ENCODE measurements at places on chromosomes 7 and 10.

- H3K36me3 ChIP-seq: no peaks in the 10 kb centered on the region
- no peak overlapping the region for H3K27ac ChIP-seq
- no peak overlapping the region for H3K4me3 ChIP-seq
- H3K4me1 ChIP-seq: no peaks in the 10 kb centered on the region
Observed at GRCh38 chr10:106038246-106038645, 1126.3 kb downstream of the SORCS1 start.

- H3K27me3 ChIP-seq: no peaks in the 10 kb centered on the region
- no peak overlapping the region for H3K27ac ChIP-seq
Observed at GRCh38 chr7:141911391-141911790, 4.8 kb upstream of the OR9A4 start.

- no peak overlapping the region for H3K4me3 ChIP-seq
- H3K27ac ChIP-seq: no peak overlapping the region
- no peak for DNase-seq
Observed at GRCh38 chr7:98687111-98687751, 70.1 kb downstream of the NPTX2 start.

GRCh38 chr10:27242951-27243551 is 2.5 kb upstream of the ACBD5 start:
- H3K36me3 ChIP-seq: no peaks in the 10 kb centered on the region
- H3K27ac ChIP-seq: peak overlapping the region; percentile 99
- H3K4me3 ChIP-seq: peak overlapping the region; percentile 54
- no peaks in the 10 kb centered on the region for H3K27me3 ChIP-seq
- DNase-seq: peak; percentile 81
- peaks cover 13% of the 10 kb centered on the region for H3K4me1 ChIP-seq

- H3K27ac ChIP-seq: no peak overlapping the region
- H3K4me1 ChIP-seq: no peaks in the 10 kb centered on the region
- no peaks in the 10 kb centered on the region for H3K27me3 ChIP-seq
- no peak for DNase-seq
- H3K36me3 ChIP-seq: no peaks in the 10 kb centered on the region
- no peak overlapping the region for H3K4me3 ChIP-seq
Observed at GRCh38 chr7:146366938-146367337, 250.3 kb downstream of the CNTNAP2 start.

GRCh38 chr7:127057918-127058317 is 194.8 kb downstream of the GRM8 start:
- no peaks in the 10 kb centered on the region for H3K36me3 ChIP-seq
- no peak overlapping the region for H3K27ac ChIP-seq
- H3K4me1 ChIP-seq: no peaks in the 10 kb centered on the region
- H3K27me3 ChIP-seq: no peaks in the 10 kb centered on the region

GRCh38 chr10:106032450-106033002 is 1132.0 kb downstream of the SORCS1 start:
- no peak overlapping the region for H3K4me3 ChIP-seq
- no peaks in the 10 kb centered on the region for H3K36me3 ChIP-seq
- DNase-seq: no peak
- no peaks in the 10 kb centered on the region for H3K4me1 ChIP-seq

- no peak overlapping the region for H3K4me3 ChIP-seq
- no peak overlapping the region for H3K27ac ChIP-seq
- no peaks in the 10 kb centered on the region for H3K36me3 ChIP-seq
- DNase-seq: no peak
- H3K27me3 ChIP-seq: no peaks in the 10 kb centered on the region
Observed at GRCh38 chr10:112369495-112370423, 4.2 kb upstream of the ACSL5 start.

- no peaks in the 10 kb centered on the region for H3K36me3 ChIP-seq
- H3K4me1 ChIP-seq: no peaks in the 10 kb centered on the region
- DNase-seq: no peak
- no peak overlapping the region for H3K4me3 ChIP-seq
Observed at GRCh38 chr10:132345345-132345744, 13.4 kb downstream of the LRRC27 start.

DNA sequence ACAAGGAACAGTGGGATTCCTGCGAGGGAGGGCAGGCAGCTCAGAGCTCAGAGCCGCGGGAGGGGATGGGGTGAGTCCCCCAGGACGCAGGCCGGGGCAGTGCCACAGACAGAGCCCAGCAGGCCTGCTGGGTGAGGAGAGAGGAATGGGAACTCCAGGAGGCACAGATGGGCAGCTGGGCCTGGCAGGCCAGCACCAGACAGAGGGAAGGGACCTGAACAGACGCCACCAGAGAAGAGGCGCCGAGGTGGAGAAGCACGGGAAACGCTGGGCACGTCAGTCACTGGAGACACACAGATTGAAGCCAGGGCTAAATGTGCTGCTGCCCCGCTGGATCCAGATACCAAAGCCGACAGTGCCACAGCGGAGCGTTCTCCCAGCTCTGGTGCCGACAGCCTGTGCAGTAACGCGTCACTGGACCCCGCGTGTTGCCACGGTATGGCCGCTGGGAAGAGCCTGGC is 225.8 kb downstream of the MAD1L1 start:
- no peak overlapping the region for H3K27ac ChIP-seq
- no peaks in the 10 kb centered on the region for H3K27me3 ChIP-seq
- H3K4me3 ChIP-seq: no peak overlapping the region
- no peaks in the 10 kb centered on the region for H3K4me1 ChIP-seq

- H3K27ac ChIP-seq: no peak overlapping the region
- no peak overlapping the region for H3K4me3 ChIP-seq
- no peaks in the 10 kb centered on the region for H3K27me3 ChIP-seq
- DNase-seq: no peak
Observed at GRCh38 chr10:30070001-30070685, 10.8 kb upstream of the JCAD start.

DNA sequence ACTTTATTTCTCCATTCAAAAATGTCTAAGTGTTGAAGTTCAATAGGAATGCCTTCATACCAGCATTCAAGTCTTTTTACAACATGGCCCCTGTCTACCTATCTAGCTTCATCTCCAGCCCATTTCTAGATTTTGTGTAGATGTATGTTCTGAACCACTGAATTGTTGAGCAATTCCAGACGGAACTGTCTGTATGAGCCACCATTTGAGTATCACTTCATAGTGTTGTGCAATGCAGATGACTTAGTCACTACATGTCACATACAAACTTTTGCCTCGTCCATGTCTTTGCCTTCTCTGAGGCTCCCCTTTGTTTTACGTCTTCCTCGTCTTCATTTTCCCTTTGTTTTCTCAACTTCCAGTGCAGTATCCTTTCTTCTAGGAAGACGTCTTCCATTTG is 118.1 kb downstream of the INHBA start:
- H3K4me3 ChIP-seq: no peak overlapping the region
- DNase-seq: no peak
- no peak overlapping the region for H3K27ac ChIP-seq
- H3K27me3 ChIP-seq: no peaks in the 10 kb centered on the region
- H3K4me1 ChIP-seq: no peaks in the 10 kb centered on the region
- H3K36me3 ChIP-seq: no peaks in the 10 kb centered on the region

- no peak overlapping the region for H3K4me3 ChIP-seq
- no peaks in the 10 kb centered on the region for H3K4me1 ChIP-seq
- no peaks in the 10 kb centered on the region for H3K36me3 ChIP-seq
- H3K27me3 ChIP-seq: peaks cover 29% of the 10 kb centered on the region
- DNase-seq: no peak
- H3K27ac ChIP-seq: no peak overlapping the region
Observed at GRCh38 chr10:43263551-43264343, 3.1 kb downstream of the RASGEF1A start.

DNA sequence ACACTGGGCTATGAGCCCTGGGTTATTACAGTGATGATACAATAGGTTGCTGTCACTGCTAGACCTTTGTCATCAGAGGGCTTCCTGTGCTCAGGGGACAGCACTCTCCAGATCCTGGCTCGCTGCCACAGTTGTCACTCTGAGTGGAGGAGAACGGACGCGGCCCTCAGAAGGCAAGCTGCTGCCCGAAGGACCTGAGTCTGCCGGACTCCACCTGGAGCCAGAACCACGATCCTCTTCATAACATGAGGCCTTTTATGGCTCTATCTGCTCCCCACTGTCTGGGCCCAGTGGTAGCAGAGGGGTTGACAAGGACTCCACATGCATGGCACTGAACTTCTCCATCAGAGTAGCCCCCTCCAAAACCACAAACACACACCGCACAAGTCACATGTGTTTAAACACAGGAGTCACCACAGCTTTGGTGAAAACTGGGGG is 94.7 kb upstream of the EFCAB10 start:
- no peak for DNase-seq
- H3K4me3 ChIP-seq: no peak overlapping the region
- no peaks in the 10 kb centered on the region for H3K36me3 ChIP-seq
- H3K27me3 ChIP-seq: no peaks in the 10 kb centered on the region

DNA sequence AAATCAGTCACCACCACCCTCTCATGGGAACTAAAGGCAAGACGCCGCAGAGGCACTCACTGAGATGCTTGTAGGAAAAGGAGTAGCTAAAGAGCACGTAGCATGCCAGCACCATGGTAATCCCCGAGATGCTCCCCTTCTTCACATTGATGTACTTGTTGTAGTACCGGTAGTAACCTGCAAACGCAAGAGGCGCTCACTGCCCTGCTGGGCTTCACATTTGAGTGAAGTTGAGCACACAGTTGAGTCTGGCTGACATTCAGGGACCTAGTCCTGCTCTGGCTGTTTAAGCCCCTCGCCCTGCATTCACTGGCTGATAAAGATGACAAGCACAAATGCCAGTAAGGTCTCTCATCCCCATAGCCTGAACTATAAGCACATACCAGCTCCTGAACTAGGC is 6.9 kb downstream of the ATP5MF start:
- H3K27ac ChIP-seq: no peak overlapping the region
- H3K27me3 ChIP-seq: no peaks in the 10 kb centered on the region
- no peak for DNase-seq
- peaks cover 5% of the 10 kb centered on the region for H3K36me3 ChIP-seq
- H3K4me3 ChIP-seq: no peak overlapping the region

GRCh38 chr7:5533821-5534367 is 110.3 kb upstream of the TNRC18 start:
- no peak overlapping the region for H3K4me3 ChIP-seq
- no peaks in the 10 kb centered on the region for H3K27me3 ChIP-seq
- H3K4me1 ChIP-seq: peaks cover 5% of the 10 kb centered on the region
- peaks cover 6% of the 10 kb centered on the region for H3K36me3 ChIP-seq
- no peak overlapping the region for H3K27ac ChIP-seq

DNA sequence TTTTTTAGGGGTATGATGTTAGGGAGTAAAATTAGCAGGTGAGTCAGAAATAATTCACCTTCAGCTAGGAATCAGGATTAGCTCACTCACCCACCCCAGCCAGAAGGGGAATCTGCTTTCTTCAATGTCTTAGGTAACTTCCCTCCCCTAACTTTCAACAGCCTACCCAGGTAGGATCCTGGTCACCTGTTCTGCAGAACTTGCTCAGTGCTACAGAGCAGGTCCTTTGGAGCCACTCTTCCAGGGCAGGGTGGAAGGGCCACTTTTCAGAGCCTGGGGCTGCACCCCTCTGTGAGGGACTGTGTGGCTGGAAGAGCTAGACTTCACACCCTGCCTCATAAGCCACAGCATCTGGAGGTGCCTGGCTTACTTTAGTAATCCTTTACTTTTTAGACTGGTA is 58.1 kb downstream of the SHH start:
- no peaks in the 10 kb centered on the region for H3K27me3 ChIP-seq
- no peak overlapping the region for H3K27ac ChIP-seq
- H3K4me1 ChIP-seq: no peaks in the 10 kb centered on the region
- H3K4me3 ChIP-seq: no peak overlapping the region
- no peak for DNase-seq

- no peak overlapping the region for H3K27ac ChIP-seq
- H3K4me3 ChIP-seq: no peak overlapping the region
- no peaks in the 10 kb centered on the region for H3K27me3 ChIP-seq
- no peak for DNase-seq
- H3K36me3 ChIP-seq: no peaks in the 10 kb centered on the region
Observed at GRCh38 chr10:48638739-48639527, 34.1 kb upstream of the ARHGAP22 start.

- no peak overlapping the region for H3K27ac ChIP-seq
- no peaks in the 10 kb centered on the region for H3K4me1 ChIP-seq
- H3K36me3 ChIP-seq: no peaks in the 10 kb centered on the region
- no peaks in the 10 kb centered on the region for H3K27me3 ChIP-seq
- no peak for DNase-seq
Observed at GRCh38 chr10:15712883-15713282, 6.8 kb downstream of the ITGA8 start.

- DNase-seq: no peak
- no peaks in the 10 kb centered on the region for H3K36me3 ChIP-seq
- no peaks in the 10 kb centered on the region for H3K4me1 ChIP-seq
- no peak overlapping the region for H3K27ac ChIP-seq
- no peak overlapping the region for H3K4me3 ChIP-seq
Observed at GRCh38 chr10:58930500-58930899, 245.9 kb upstream of the PHYHIPL start.

DNA sequence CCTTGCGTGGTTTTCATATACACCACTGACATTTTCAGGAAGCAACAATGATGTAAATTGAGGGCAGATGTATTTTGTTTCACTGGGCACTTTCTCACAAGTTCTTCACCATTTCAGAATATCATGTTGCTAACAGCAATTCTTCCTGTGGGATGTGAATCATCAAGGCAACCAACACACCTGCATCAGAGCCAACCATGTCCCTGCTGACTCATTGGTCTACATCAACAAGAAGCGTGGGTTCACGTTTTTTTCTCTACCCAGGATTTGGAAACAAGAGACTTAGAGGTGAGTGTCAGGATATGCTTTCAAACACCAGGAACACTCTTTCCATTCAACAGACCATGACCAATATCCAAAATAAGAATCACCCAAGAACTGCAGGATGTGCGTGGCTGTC is 203.9 kb downstream of the TEX36 start:
- H3K4me3 ChIP-seq: no peak overlapping the region
- H3K27ac ChIP-seq: no peak overlapping the region
- H3K36me3 ChIP-seq: no peaks in the 10 kb centered on the region
- H3K4me1 ChIP-seq: no peaks in the 10 kb centered on the region
- DNase-seq: no peak

- H3K36me3 ChIP-seq: no peaks in the 10 kb centered on the region
- H3K27ac ChIP-seq: peak overlapping the region; percentile 96
- DNase-seq: peak; percentile 83
- H3K27me3 ChIP-seq: no peaks in the 10 kb centered on the region
Observed at GRCh38 chr10:119654540-119654939, 3.4 kb downstream of the BAG3 start.

GRCh38 chr10:13924040-13924725 is 337.4 kb downstream of the PRPF18 start:
- no peak for DNase-seq
- H3K4me3 ChIP-seq: no peak overlapping the region
- no peaks in the 10 kb centered on the region for H3K36me3 ChIP-seq
- H3K27me3 ChIP-seq: no peaks in the 10 kb centered on the region
- no peaks in the 10 kb centered on the region for H3K4me1 ChIP-seq
- no peak overlapping the region for H3K27ac ChIP-seq

GRCh38 chr7:145082366-145083161 is 246.7 kb upstream of the TPK1 start:
- no peak overlapping the region for H3K4me3 ChIP-seq
- no peaks in the 10 kb centered on the region for H3K27me3 ChIP-seq
- no peak for DNase-seq
- H3K36me3 ChIP-seq: no peaks in the 10 kb centered on the region

DNA sequence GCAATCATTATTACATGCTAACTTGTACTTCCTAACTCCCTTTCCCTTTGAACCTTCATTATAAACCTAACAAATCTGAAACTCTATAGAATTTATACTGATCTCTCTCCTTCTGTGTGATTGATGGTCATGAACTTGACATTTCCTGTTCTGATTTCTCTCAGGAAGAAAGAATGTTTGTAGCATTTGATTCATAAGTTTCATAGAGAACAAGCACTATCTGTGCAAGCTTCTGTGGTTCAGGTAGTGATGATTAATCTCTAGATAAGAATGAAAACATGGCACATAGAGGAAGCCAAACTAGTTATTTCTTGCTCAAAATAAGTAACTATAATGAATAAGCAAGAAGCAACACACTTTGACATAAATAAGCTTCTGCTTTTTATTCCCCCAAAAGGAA is 34.2 kb downstream of the TFPI2 start:
- H3K36me3 ChIP-seq: no peaks in the 10 kb centered on the region
- no peak for DNase-seq
- no peaks in the 10 kb centered on the region for H3K4me1 ChIP-seq
- no peak overlapping the region for H3K27ac ChIP-seq
- H3K27me3 ChIP-seq: no peaks in the 10 kb centered on the region
- H3K4me3 ChIP-seq: no peak overlapping the region
